ENCODE measurements at places on chromosomes 2 and 18.

DNA sequence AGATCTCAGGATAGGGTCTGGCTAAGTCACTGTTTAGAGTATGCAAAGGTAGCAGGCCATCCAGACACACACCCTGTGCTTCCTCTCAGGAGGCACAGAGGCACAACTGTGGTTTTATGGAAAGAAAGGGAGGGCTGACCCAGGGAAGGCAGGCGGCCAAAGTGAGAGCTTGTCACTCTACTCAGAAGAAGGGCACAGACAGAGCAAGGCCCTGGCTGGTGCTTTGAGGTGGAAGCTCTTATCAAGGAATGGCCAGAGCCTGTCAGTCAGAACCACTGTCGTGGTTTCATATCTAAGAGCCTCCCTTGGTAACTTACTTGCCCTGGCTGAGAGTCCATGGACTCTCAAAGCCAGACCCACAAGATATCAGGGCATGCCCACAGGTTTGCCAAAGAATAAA lies 40.7 kb downstream of the SLC9A2 start:
- DNase-seq: no peak

- no peak for DNase-seq
Measured at GRCh38 chr18:63379639-63379962, 12.6 kb upstream of the KDSR start.

- no peak for DNase-seq
Measured at GRCh38 chr2:72806280-72806945, 19.4 kb downstream of the EXOC6B start.

GRCh38 chr2:27314709-27315108 lies 6.5 kb upstream of the UCN start:
- DNase-seq: no peak

DNA sequence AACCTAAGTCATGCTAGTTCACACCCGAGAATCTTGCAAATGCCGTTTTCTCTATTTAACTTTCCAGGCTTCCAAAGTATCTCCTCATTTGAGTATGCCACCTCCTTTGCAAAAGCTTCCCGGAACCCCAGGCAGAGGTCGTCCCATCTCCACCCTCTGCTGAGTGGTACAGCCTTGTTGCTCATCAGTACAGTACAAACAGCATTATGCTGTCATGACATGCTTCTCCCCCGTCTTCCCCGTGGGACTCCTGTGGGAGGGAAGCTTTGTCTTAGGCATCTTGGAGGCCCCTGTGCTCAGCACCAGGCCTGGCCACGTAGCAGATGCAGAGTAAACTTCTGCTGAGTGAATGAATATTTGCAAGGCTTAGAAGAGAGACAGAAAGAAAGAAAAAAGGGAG lies 102.7 kb downstream of the CDCA7 start:
- no peak for DNase-seq

DNA sequence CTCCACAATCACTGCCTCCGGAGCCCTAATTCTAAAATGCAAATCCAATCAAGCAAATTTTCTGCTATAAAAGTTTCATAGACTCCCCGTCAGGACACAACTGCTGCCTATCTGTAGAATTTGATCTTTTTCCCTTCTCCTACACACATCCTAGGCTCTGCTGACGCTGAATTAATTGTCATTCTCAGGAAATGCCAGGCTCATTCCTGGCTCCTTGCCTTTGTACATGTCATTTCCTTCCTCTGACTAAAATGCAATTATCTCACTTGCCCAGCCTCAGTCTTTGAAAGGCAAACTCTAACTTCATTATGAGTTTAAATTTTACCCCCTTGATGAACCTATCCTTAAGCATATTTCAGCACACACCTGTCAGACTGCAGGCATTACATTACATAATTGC lies 844.9 kb upstream of the CRIM1 start:
- DNase-seq: no peak
